ENCODE measurements at places on chromosomes 3 and 15. TPM values are rescaled to one million over a fixed set of nuclear protein-coding genes. Genes with fewer than 3 reads are reported as not detected.

GRCh38 chr15:66841953-66842681, 140.1 kb downstream of the SMAD6 start:
- peak; percentile 47 for DNase-seq

Gene RNF111
- total RNA-seq, result 31.5 TPM

GRCh38 chr3:153334558-153334957, 172.5 kb downstream of the RAP2B start:
- DNase-seq, result no peak

DNA sequence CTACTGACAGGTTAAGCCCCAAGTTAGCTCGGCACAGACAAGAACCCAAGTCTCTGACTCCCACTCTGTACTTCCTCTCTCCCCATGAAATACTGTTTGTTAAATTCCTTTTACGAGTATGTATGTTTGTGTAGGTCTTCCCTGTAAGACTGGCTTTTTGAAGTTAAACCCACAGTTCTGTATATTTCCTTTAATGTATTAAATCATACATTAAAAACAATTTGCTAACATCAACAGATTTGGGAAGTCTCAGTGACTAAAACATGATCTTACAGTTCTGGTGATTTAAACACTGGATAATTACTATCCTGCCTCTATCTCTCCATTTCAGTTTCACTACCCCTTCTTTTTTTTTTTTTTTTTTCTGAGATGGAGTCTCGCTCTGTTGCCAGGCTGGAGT, 4.4 kb downstream of the CMTM6 start:
- DNase-seq, result no peak

- no peak for DNase-seq
Measured at GRCh38 chr3:120451272-120451761, 525 bp upstream of the FSTL1 start.
